ENCODE measurements at places on chromosomes 1 and 21.

GRCh38 chr1:1270813-1271212 lies 2.8 kb downstream of the UBE2J2 start:
- no peak for DNase-seq

DNA sequence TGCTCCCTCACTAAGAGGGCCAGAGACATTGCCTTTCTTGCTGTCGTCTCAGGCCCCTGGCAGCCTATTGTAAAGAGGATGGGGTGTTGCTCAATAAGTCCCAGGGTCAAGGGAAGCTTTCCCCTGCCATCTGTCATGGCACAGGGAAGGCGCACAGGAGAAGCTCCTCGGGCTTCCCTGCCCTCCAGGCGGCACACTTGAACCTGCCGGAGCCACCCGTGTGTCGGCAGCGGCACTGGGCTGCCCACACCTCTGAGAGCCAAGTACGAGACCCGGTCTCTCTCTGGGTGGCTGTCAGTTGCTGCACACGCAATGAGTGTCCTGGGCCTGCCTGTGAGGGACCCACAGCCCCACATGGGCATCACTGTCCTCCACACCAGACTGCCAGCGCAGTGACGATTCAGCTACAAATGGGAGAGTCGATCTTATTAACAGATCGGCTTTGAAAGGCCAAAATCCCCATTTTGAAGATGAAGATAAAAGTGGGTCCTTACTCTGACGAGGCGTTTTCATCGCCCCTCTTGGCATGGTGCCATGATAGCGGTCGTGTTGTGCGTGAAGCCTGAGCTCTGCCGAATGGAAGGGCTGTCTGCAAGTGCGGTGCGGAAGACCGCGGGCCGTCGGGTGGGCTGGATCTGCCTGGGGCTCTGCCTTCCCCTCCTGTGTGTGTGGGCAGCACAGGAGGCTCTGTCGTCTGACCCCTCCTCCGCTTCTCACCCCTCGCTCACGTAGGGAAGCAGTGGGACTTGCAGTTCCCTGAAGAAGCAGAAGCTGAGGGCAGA lies 29.2 kb upstream of the PDXK start:
- DNase-seq, result no peak

- DNase-seq, result no peak
Observed at GRCh38 chr1:226410958-226411357, 3.1 kb upstream of the PARP1 start.

DNA sequence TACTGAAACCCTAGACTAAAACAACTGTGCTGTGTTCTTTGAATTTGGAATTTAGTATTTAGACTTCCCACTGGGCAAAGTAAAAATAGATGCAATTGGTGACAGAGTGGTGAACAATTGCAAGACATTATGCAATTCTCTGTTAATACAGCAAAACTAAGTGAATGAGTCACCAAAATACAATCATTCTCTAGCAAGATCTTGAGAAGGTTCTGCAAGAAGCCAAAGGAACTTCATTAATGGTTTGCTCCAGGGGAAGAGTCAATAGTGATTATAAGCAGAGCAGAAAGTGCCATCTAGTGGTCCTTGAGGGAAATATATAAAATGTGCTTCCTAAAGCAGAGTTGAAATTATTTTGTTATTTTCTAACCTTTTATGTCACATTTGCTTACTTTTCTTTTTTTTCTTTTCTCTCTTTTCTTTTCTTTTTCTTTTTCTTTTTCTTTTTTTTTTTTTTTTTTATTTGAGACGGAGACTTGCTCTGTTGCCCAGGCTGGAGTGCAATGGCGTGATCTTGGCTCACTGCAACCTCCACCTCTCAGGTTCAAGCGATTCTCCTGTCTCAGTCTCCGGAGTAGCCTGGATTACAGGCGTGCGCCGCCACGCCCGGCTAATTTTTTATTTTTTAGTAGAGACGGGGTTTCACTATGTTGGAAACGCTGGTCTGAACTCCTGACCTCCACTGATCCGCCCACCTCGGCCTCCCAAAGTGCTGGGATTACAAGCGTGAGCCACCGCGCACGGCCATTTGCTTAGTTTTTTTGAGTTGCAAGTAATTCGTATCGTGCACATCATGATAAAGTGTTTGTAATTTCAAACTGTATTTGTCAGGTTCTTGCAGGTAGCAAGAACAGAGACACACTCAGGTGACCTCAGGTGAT lies 99.2 kb downstream of the CTH start:
- DNase-seq, result no peak

DNA sequence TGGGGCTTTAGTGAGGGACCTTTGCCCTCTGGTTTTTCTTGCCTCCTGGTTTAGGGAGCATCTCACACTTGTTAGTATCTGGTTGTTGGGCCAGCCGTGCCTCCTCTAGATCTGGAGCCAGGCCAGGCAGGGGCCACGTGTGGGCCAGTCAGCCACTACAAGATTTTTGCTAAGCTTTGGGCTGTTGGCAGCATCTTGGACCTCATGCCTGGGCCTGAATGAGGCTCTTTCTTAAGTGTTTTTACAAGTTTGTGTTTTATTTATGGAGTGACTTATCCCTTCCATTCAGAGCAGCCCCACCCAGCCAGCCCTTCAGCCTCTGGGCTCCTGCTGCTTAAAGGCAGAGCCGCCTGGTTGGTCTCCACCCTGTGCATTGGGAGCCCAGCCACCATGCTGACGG lies 1.6 kb upstream of the SH3BGRL3 start:
- no peak for DNase-seq

GRCh38 chr1:244800821-244801220 lies 34.6 kb upstream of the COX20 start:
- no peak for DNase-seq

DNA sequence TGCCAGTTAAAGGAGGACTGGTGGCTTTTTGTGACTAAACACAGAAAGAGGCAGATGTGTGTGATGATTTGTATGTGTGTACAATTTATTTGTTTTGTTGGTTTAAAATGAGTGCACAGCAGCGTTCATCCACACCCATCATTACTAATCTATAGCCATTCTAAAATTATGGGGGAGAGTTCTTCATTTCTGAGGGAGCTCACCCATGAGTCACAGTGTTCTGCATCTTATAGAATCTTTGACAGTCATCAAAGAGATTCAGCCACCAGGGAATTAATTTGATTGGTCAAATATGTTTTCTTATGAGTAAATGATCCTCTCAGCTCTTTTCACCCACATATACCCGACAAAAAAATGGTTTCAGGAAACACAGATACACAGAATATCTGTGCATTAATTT lies 147.9 kb downstream of the GREM2 start:
- DNase-seq, result no peak

DNA sequence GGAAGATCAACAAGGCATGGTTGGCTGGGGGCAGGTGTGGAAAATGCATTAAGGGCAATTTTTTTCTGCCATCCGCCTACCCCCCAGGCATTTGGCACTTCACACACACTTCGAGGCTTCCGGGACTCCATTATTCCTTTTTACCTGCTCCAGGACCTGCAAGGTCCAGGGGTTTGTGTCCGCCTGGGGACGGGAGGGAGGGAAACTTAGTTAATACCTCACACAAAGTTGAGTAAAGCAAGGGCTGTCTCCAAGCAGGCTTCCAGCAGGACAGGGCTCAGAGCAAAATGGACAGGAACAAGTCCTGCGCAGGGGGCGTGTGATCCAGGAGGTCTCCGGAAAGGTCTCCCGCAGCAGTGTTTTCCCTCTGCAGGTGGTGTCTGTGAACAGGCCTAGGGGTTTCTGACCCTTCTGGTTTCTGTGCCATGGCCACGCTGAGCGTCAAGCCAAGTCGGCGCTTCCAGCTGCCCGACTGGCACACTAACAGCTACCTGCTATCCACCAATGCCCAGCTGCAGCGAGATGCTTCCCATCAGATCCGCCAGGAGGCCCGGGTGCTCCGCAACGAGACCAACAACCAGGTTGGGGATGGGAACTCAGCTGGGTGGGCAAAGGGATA lies 712 bp downstream of the TEKT2 start:
- DNase-seq, result no peak

GRCh38 chr1:109025694-109026093 lies 16.2 kb downstream of the WDR47 start:
- no peak for DNase-seq

DNA sequence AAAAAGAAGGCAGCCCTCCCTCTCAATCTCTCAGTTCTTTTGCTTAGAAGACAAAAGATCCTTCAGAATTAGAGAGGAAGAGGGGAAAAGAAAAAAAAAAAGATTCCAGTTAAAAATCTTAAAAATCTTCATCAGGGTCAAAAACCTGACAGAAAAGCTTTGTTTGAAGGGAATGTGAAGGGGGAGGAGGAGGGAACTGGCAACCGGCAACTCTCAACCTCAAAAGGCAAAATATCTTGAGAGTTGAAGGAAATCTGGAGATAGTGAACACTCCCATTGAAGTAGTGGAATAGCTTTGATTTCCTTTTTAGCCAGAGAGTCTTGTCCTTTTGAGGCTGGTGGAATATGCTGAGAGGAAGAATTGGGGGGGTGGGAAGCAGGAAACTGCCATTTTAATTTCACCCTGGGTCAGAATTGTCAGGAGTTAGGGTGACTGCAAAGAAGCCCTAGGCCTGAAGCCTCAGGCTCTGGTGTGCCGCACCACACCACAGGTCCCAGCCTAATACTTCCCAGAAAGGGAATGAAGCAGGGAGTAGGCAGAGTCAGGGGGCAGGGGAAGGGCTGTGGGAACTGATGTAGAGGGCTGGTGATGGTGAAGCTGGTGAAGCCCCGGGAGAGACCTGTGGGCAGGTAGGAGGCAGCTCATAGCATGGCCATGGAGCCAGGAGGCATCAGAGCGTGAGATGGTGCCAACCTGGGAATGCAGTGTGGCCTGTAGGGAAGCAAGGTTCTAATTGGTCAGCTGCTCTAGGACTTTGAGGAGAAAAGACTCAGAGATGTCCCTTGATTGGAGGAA lies 24.6 kb downstream of the KIRREL1 start:
- no peak for DNase-seq

- DNase-seq, result no peak
Observed at GRCh38 chr1:54252371-54252936, 52.5 kb downstream of the MRPL37 start.

DNA sequence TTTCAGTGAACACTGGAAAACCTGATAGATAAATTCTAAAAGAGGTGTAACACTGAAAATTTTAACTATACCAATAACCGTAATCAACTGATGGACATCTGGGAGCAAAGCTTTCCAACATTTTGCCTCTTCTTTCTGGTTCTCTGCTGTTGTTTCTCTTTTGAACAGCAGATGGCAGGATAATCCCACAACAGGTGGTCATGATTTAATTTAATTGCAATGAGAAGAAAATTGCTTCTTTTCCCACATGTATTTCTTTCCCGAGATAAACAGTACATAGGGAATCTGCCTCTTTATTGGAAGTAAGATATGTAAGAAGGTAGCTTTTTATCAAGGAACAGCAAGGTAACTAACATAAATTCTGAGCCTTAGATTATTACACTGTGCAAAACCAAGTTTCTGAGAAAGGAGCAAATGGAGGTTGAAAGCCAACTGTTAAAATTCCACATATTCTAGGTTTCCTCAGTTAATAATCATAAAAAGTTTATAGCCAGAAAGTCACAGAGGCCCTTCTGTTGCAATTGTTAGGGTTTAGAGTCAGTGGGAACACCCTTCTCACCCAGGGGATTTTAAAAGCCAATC lies 72.9 kb downstream of the RPS6KA1 start:
- peak; percentile 80 for DNase-seq
